Thyroid gland (tissue), 4 donors: ENCODE measurements at places on chromosomes 5 and 9.

DNA sequence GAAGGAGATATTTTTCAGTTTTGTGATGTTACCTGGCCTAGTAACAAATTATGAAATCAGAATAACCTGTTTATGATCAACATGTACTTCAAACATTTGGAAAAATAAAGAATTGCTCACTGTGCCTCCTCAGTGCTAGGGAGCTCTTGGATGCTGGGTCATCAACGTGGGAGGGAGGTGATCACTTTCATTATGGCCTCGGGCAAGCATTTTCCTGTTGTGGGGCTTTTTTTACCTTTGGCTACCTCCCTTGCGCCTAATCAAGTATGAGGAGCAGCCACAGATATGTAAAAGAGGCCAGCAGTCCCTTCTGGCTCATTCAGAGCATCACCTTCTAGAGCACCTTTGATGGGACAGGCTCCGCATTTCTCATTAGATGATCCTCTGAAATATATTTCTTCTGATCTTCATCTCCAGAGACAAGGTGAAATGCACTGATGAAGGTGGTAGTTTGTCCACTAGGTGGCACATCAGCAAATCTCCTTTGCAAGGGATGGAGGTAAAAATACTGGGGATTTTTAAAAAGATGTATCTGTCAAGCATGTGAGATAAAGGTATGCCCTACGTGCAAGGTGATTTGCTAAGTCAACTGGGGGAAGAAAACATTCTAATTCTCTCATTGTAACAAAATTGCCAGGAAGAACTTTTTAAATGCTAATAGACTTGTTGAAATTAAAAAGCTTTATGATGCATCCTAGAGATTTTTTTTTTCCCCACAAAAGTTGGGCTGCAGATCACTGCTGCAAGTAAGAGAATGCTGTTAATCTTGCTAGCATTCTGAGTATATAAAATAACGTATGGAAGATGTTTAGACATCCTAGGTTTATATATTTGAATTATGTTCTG lies 218.2 kb downstream of the MAST4 start:
- peak; percentile 56 for DNase-seq
- H3K27ac ChIP-seq = no peak overlapping the region
- no peaks in the 10 kb centered on the region for H3K27me3 ChIP-seq
- no peaks in the 10 kb centered on the region for H3K4me1 ChIP-seq
- no peak overlapping the region for H3K4me3 ChIP-seq
- no peaks in the 10 kb centered on the region for H3K36me3 ChIP-seq

GRCh38 chr5:15521381-15522186 lies 21.6 kb downstream of the FBXL7 start:
- H3K4me3 ChIP-seq = no peak overlapping the region
- H3K27ac ChIP-seq = no peak overlapping the region
- H3K4me1 ChIP-seq = no peaks in the 10 kb centered on the region
- no peak for DNase-seq

- peaks cover 23% of the 10 kb centered on the region for H3K4me1 ChIP-seq
- no peak overlapping the region for H3K27ac ChIP-seq
- peak; percentile 10 for DNase-seq
Observed at GRCh38 chr9:77802515-77803293, 154.6 kb upstream of the GNA14 start.

DNA sequence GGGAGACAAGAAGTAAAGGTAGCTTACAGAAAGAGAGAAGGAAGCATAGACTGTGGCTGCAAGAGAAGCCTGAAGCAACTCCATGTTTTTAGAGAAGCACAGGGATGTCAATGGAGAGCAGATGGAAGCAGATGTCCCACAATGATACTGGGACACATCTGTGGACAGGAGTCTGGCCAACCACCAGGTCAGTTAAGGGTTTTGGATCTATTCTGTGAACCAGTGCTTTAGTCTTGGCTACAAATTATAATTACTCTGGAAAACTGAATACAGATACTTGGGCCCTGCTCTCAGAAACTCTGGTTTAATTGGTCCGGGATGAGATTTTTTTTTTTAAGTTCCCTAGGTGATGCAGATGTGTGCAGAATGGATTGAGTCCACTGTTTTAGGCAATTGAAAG lies 592.8 kb downstream of the CSNK1G3 start:
- no peak overlapping the region for H3K27ac ChIP-seq
- H3K36me3 ChIP-seq = no peaks in the 10 kb centered on the region
- H3K4me1 ChIP-seq = no peaks in the 10 kb centered on the region

- DNase-seq = no peak
- H3K4me1 ChIP-seq = no peaks in the 10 kb centered on the region
- no peaks in the 10 kb centered on the region for H3K27me3 ChIP-seq
- no peak overlapping the region for H3K27ac ChIP-seq
Observed at GRCh38 chr5:8842971-8843551, 702.8 kb downstream of the SEMA5A start.
